ENCODE measurements at places on chromosomes 2 and 18.

DNA sequence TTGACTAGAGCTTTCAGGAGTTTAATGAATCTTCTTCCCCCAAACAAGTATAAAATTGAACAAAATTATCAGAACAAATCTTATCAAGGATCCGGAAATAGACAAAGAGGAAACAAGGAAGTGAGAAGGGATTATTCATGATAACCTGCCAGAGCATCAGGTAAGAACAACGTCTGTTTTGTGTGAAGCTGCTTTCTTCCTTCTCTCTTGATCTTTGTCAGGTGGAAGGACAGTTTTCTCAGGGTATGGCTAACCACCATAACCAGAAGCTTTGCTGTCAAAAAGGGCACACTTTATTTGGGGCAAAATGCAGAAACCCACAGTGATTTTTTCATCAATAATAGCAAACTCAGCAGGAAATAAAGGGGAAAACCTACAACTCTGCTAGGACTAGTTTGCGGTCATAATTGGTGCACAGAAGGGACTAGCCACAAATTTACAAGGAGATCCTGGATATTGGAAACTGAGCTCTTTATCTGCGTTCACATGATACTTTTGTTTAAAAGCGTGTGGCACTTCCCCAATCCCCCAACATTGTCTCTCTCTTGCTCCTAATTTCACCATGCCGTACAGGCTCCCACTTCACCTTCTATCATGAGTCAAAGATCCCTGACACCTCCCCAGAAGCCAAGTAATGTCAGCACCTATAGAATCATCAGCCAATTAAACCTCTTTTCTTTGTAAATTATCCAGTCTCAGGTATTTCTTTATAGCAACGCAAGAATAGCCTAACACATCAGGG lies 124.2 kb downstream of the FSIP2 start:
- no peak for DNase-seq

DNA sequence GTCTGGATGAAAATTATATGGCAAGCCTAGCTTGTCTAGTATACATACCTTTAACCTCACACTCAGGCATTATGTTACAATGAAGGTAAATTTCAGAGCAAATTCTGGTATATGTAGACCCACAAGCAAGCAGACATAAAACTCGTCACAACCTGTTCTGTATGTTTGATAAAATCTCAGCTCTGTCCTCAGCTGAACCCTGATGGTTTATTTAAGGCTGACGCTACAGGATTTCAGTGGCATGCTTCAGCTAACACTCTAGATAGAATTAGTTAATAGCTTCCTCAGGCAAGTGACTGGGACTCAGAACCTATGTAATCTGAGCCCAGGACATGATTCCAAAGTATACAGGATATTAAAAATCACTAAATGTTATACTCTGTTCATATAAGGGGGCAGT lies 68.2 kb upstream of the MC2R start:
- DNase-seq, result no peak

DNA sequence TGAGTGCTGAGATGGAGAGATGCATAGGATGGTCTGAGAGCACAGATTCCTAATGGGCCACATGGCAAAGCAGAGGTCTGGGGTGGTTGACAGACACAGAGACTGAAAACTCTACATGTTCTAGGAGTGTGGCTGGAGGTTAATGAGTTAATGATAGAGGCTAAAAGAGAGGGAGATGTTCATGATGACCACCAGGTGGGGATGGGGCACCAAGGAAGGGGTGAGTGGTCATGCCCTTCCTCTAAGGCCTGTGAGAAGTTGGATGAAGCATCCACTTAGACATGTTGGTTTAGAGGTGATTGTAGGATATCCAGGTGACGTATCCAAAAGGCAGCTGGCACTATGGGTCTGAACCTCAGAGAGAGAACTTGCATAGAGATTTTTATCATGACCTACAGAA lies 102.1 kb downstream of the LRP2 start:
- no peak for DNase-seq

DNA sequence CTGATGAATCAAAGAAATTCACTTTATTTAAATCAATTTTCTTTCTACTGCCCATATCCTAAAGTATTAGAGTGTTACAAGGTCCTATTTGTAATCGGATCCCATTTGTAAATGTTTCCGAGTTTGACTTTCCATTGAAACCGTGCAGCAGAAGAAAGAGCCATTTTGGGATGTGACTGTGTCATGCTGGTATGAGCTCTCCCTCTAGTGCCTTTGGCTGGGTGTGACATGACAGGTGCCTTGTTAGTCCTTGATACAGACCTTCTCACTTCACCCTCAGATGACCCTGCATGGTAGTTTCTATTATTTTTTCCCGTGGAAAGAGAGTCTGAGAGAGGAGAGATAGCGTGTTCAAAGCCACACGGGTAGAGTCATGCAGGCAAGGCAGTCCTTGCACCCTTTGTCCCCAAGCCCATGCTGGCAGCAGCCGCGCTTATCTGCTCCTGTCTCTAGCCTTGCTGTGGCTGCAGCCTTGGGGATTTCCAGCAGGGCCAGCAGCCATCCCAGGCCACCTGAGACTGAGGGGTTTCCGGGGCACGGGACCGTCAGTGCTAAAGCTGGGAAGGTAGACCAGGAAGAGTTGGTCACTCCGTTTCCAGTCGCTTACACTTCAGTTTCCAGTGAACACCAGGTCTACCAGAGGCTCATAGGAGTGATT lies 21.4 kb downstream of the CHMP1B start:
- DNase-seq, result no peak

DNA sequence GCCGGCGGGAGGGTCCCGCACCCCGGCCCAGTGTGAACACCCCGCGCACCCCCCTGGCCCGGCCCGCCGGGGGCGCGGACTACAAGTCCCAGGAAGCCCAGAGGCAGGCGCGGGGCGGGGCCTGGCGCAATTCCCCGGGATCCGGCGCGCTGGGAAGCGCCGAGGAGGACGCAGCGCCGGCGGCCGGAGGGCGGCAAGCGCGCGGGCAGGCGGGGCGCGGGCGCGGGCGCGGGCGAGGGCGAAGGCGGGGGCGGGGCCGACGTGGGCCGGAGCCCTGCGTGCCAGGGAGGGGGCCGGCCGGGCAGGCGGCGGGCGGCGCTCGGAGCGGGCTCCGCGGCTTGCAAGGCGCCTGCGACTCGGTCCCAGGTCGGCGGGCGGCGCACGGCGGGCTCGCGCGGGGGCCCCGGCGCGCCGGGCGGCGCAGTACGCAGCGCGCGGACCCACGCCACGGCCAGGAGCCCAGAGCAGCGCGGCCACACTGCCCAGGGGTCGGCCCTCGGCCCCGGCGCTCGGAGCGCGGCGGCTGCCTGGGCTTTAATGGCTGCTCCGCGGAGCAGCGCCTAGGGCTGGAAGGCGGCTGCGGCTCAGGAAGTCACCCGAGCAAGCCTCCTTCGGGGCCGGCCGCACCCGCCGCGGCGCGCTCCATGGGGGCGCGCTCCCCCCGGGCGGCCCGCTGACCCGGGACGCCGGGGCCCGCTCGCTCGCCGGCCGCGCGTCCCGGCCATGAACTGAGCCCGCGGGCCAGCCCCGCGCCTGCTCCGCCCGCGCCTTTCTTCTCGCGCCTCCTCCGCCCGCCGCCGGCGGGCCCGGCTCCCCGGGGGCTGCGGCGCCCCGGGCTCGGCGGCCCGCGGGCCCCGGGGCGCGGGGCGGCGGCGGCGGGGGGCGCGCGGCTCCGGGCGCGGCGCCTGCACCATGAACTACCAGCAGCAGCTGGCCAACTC lies at the start of gene AGAP1:
TSS of gene AGAP1 (plus strand) at position 269 of the 941 bp plus-strand sequence.
- DNase-seq, result peak; percentile 80

GRCh38 chr18:79603321-79604204 lies 76.0 kb upstream of the CTDP1 start:
- no peak for DNase-seq

- DNase-seq, result no peak
Observed at GRCh38 chr2:46983065-46983801, 67.6 kb upstream of the MCFD2 start.

GRCh38 chr2:101793277-101793969 lies 95.9 kb downstream of the MAP4K4 start:
- DNase-seq, result no peak

DNA sequence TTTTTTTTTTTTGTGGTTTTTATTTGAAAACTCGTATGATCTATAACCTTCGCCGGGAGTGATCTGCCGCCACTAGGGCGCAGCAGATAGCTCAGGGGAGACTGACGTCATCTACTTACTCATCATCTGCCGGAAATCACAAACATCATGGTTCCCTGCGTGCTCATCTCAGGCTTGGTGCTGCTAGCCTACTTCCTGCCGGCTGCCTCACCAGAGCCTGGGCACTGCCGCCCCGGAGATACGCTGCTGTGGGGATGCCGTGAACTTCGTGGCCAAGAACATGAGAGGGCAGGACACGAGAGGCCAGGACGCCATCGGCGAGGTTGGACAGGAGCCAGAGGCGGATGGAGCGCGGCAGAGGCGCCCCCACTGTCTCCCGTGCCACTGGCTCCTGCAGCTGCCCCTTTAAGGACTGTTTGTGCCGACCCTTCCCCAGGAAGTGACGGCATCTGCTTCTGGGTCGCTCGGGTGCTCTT lies 68.8 kb downstream of the DOK6 start:
- DNase-seq, result no peak

GRCh38 chr2:5121642-5122041 lies 570.5 kb upstream of the SOX11 start:
- DNase-seq, result no peak

- peak; percentile 87 for DNase-seq
Observed at GRCh38 chr2:241102239-241102803, at the start of gene MTERF4. MTERF4 (minus strand) TSS chr2:241102287; CDS start chr2:241102273, 14 bp downstream.

DNA sequence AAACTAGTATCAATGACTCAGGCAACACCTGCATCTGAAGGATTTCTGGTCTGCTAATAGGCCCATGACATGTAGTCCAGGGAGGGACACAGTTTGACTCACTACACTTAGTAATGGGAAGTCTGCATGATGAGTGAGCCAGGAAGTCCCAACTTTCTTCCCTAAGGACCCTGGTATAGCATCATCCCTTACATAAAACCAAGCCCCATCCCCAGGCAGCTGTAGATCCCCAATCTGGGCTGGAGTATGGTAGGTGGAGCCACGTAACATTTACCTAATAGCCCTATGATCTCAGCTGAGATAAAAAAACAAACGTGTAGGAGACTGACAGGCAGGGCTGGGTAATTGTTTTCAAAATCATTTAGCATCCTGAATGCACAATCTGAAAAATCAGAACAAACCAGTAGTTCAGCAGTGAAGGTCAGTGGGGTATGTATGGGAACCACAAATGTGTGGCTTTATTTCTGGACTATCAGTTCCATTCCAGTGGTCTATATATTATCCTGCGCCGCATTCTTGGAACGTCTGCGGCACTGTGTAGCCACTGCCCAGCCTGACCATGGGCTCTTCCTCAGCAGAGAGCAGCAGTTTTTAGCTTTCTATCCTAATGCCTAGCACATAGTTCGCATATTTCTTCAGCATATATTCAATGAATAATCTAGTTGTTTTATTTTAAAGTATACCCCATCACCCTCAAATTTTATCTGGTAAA lies 33.5 kb downstream of the EPB41L3 start:
- DNase-seq, result no peak

GRCh38 chr2:84999553-84999955 lies 28.6 kb downstream of the KCMF1 start:
- no peak for DNase-seq

DNA sequence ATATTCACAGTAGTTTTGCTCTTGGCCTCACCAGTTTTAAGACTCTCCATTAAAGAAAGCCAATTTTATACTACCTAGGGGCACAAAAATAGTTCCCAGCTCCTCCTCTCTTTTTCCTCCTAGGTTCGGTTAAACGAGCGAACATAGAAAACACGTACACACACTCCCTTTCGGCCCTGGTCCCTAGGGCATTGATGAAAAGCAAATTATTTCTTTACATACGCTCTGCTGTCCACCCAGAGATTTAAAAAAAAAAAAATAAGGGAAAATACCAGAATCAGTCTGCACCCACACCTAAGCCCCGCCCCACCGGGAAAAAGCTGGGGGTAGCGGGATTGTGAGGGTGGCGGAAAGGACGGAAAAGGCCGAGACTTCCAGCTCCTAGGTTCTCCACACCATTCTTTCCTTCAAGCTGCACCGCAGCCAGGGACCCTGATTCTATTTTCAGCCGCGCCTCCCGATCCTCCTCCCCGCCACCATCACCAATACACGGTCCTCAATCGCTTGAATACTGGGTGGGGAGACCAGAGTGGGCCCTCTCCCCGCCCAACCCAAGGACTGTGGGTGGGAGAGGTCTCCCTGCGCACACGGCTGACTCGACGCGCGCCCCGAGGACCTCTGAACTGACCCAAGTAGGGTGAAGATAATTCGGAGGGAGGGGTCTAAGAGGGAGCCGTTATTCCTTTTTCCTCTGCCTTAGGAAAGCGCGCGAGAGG lies 769 bp downstream of the ATF2 start:
- DNase-seq, result peak; percentile 42

DNA sequence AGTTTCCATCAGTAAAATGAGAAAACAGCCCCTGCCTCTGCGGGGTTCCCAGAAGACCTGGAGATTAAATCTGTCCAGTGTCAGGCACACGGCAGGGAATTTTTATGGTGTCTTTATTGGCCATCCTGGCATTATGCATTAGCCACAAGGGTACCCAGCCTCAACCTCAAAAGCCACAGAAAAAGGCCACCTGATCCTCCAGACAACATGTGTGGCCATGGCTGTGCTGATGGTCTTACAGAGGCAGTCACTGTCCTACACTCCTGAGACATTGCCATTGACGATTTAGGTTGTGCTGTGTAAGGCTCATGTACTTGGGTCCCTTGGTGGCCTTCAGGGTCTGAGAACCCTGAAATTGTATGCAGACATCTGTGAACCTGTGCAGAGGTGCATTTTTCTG lies 115.6 kb downstream of the SMAD7 start:
- no peak for DNase-seq

DNA sequence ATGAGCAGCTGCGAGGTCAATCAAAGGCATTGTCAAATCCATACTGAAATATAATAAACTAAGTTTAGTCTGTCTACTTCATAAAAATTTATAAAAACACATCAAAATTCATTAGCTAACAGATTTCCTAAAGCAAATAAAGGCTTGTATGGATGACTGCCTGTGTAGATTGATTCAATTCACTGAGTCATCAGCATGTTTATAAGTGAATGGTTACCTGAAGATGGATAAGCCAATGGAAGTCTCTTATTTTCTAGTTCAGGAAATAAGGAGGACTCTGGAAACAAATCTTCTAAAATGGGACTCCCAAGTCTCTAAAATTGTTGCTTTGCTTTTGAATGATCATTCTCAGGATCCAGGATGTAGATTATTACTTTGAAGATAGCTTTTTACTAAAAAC lies 57.0 kb upstream of the HNRNPA3 start:
- no peak for DNase-seq

DNA sequence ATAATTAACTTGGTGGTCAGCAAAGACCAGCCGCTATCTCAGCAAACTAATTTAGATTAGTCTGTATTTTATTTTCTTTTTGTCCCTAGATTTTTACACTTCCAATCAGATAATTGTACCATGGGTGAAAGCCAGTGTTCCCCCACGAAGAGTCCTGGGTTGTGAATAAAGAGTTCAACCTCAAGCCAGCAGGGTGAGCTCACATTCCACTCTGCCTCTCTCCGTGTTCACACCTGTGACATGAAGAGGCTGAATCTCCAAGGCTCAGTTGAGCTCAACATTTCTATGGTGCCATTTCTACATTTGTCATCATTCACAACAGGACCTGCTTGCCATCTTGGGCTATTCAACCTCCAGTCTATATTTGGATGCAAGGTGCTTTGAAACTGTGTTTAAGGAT lies 771.5 kb downstream of the GALR1 start:
- DNase-seq, result no peak

- no peak for DNase-seq
Observed at GRCh38 chr18:13422541-13423147, 204.1 kb downstream of the LDLRAD4 start.

All from NCI-H226 (cell line).